ENCODE measurements at places on chromosomes 5 and 9.

DNA sequence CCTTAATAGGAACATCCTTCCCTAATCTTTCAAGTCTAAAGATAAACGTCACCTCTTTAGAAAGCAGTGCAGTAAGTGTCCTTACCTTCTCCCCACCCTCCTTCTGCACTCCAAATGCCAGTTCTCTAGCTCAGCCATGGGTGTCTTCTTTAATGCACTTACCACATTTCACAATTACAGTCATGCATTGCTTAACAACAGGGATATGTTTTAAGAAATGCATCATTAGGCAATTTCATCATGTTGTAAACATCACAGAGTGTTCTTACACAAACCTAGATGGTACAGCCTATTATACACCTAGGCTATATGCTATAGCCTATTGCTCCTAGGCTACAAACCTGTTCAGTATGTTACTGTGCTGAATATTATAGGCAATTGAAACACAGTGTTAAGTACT, 91.2 kb downstream of the RFX3 start:
- DNase-seq: no peak

- DNase-seq: peak; percentile 54
These were observed 90.6 kb downstream of the ANXA2R start for GRCh38 chr5:42949348-42950115.

DNA sequence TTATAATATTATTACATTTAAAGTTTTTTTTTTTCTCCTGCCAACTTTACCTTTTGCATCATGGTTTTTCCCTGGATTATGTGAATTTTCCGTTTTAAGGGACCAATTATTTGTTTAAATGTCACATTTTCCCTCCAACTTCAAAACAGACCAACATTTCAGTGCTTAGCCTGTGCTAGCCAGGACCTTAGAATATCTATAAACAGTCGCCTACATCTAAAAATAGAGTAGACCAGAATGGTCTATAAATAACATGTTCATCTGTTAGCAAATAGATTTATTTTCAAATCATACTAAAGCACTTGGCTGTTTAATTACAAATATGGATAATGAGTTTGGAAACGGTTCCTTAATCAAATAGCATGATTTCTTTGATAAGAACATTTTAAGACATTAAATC, 192.0 kb downstream of the FBN2 start:
- no peak for DNase-seq

GRCh38 chr5:120454094-120454798, 9.9 kb upstream of the PRR16 start:
- no peak for DNase-seq

GRCh38 chr9:30765318-30765717, 1619.1 kb upstream of the ACO1 start:
- no peak for DNase-seq

GRCh38 chr5:173581408-173582215, 34.8 kb downstream of the BOD1 start:
- no peak for DNase-seq

GRCh38 chr5:172447646-172448365, 6.5 kb downstream of the SH3PXD2B start:
- no peak for DNase-seq

GRCh38 chr5:174120401-174121005, 75.0 kb downstream of the NSG2 start:
- no peak for DNase-seq

GRCh38 chr5:123427281-123427680, 4.1 kb upstream of the CEP120 start:
- no peak for DNase-seq

DNA sequence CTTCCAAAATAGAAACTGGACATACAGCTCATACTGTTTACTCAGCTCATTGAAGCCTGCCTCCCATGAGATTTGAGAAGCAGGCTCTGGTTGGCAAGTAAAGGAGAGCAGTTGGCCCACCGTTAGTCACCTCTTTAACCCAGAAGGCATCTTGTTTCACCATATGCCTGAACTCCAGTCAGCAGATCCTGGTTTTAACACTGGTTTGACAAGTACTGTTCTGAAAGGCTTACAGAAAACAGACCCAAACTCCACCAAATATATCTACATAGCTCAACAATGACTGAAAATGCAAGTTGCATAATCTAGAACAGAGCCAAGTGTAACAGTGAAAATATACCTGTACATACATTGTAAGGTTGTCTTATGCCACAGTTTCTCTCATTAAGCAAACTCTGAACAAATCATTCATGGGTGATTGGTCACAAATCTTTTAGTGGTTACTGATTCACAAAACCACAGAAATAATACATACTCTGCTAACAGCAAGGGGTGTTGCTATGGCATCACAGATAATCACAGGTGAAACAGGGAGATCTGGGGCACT, 198.8 kb downstream of the BNC2 start:
- no peak for DNase-seq

GRCh38 chr9:137479892-137480685, 21.0 kb upstream of the NSMF start:
- no peak for DNase-seq

DNA sequence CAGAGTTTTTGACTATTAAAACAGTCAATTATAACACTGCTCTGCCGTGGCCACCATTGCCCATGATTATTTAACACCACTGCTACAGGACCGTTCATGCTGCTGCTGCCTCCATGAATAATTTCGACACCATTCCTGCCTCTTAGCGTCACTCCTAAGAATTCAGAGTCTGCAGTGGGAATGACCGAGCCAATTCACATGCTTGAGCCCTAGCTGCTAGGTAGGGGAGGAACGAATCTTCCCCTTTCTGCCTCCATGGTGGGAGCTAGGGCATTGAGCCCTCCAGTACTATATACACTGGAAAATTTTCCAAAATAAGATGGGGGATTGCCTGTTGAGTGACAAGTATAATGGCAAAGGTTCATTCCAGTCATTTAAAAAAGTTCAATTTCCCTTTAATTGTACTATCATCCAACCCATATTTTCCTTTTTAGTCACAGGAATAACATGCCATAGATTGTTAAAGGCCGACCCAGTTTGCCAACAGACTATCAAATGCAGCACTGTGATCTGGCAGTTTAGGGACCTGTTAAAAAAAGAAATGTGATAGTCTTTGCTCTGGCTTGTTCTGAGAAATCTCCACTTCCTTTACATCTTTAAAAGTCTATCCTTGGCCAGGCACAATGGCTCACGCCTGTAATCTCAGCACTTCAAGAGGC, 13.5 kb upstream of the B4GALT1 start:
- no peak for DNase-seq

GRCh38 chr9:96152550-96152949, 149.4 kb downstream of the HSD17B3 start:
- no peak for DNase-seq

DNA sequence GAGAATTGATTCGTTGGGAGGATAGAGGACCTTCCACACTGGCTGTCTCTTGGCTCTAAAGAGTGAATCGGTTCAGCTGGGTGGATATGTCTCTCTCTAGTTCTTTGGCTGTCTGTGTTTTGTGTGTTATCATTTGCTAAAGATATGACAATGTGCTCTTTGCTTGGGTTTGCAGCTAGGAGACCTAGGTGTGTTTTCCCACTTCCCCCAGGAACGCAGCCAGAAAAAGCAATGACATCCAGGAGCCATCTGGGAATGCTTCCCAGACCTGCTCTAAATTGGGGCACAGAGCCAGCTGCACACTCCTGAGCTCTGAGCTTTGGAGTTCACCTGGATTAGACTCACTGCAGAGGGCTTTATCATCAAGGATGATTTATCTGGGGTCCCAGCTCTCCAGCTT, 12.8 kb upstream of the PDZD2 start:
- DNase-seq: no peak

- no peak for DNase-seq
These were observed 31.4 kb upstream of the MSX2 start for GRCh38 chr5:174692982-174693422.

GRCh38 chr5:95647886-95648860, 1.6 kb downstream of the RFESD start:
- no peak for DNase-seq

DNA sequence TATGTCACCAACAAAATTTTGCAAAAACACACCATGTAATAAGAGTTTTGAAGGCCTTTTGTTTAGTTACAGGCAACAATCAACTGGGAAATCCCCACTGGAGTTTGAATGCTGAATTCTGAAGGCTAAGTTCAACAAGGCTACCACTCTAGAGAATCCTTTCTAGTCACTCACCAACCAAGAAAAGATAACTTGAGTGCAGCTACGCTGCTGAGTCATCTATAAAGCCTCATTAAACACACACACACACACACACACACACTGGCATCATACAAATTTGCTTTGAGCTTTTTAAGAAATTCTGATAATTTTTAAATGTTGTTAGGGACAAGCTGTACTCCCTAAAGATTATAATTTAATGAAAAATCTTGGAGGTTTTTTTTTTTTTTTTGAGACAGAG, 219.6 kb downstream of the DENND1A start:
- DNase-seq: no peak

- DNase-seq: no peak
These were observed 33.9 kb downstream of the VLDLR start for GRCh38 chr9:2655411-2655901.

GRCh38 chr5:139364466-139364865, 18.6 kb downstream of the SLC23A1 start:
- no peak for DNase-seq

DNA sequence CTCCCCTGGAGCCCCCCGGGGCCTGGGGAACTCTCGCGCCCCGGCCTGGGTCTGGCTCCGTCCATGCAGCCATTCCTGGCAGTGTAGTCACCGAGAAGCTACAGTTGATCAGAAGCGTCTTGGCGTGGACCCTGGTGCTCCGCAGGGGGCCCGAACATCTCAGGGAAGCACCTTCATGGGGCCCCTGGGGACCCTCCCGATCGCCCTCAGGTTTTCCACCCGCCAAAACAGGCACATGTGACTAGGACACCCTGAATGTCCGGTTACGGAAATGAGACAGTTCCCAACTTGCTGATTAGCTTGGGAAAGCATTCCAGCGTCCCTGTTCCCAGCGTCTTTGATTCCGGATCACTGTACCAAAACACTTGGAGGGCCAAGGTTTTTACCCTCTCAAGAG, 472 bp downstream of the FBXO4 start:
- no peak for DNase-seq

DNA sequence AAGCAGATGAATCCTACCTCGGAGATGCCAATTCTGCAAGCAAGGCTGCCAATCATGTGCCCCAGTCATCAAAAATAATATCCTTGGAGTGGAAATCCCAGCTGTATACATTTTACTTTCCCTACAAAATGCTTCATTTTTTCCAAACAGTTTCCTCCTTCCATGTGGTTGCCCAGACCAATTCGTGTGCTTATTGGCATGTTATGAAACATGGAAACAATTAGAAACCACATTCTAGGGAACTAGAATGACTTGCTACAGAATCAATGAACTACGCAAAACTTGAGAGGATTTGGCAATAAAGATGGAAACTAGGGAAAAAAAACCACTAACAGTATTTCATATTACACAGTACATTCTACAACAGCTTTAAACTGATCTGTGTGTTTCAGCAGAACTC, 584.5 kb upstream of the DMAC1 start:
- no peak for DNase-seq

- DNase-seq: no peak
These were observed 13.6 kb upstream of the ERMP1 start for GRCh38 chr9:5846501-5846921.

DNA sequence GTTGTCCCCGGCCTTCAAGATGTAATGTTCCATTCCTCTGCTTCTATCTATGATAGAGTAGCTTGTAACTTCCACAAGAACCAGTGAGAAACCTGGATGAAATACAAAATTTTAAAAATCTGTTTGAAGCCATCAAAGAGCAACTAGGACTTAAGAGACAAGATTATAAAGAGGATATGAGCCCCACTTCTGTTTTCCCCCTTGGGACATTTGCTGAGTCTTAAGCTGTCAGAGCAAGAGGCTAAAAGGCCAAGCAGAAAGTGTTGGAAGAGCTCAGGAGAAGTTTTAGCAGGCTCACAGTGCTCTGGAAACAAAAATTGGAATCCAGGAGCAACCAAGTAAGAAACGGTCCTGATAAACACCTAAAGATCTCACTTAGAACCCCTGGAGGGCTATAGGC, 76.1 kb downstream of the ADRB2 start:
- no peak for DNase-seq

GRCh38 chr5:39341896-39342295, 22.4 kb downstream of the C9 start:
- no peak for DNase-seq

DNA sequence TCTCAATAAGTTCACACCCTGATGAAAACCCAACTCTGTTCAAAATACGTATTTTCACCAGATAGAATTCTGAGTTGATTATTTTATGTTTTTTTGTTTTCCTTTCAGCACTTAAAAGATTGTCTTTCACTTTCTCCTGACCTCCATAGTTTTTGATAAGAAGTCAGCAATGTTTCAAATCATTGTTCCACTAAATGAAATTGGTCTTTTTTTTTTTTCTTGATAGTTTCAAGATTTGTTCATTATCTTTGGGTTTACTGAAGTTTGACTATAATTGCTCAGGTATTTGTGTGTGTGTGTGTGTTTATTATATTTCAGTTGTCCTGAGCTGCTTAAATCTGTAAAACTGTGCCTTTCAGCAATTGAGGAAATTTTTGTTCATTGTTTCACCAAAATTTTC, 498.7 kb downstream of the TLE1 start:
- DNase-seq: no peak

DNA sequence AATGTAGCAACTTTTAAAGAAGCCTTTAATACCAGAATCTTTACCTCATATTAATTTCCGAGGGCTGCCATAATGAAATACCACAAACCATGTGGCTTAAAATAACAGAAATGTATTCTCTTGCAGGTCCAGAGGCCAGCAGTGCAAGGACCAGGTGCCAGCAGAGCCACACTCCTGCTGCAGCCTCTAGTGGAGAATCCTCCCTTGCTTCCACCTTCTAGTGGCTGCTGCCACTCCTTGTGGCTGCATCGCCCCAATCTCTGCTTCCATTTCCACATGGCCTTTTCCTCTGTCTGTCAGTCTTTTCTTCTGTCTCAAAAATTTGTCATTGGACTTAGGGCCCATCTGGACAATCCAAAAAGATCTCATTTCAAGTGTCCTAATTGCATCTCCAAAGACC, 401.5 kb downstream of the EFNA5 start:
- DNase-seq: no peak

GRCh38 chr9:36382484-36382883, 17.6 kb downstream of the RNF38 start:
- DNase-seq: no peak

DNA sequence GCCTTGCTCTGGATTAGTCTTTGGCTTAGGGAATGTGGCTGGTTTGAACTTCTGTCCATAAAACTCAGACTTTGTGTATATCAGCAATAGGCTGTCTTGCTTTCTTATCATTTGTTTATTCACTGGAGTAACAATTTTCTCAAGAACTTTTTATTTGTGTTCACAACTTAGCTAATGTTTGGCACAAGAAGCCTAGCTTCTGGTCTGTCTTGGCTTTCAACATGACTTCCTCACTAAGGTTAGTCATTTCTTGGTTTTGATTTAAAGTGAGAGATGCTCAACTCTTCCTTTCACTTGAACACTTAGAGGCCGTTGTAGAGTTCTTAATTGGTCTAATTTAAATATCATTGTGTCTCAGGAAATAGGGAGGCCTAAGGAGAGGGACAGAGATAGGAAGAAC, 4.9 kb downstream of the FBXO38 start:
- no peak for DNase-seq

- no peak for DNase-seq
These were observed 102.6 kb upstream of the TBC1D2 start for GRCh38 chr9:98357921-98358535.

GRCh38 chr9:108842610-108843295, 13.0 kb downstream of the ACTL7B start:
- no peak for DNase-seq

Data from right lung (tissue), 10 donors.